Stimulated activated CD8-positive, alpha-beta memory T cell treated with anti-CD3 and anti-CD28 coated beads, Interleukin-2, amount 100 ng/mL, for 48 hours (primary cell): ENCODE measurements at places on chromosomes 16 and 17.

- no peak for DNase-seq
These were observed 36.6 kb downstream of the ANKRD11 start for GRCh38 chr16:89453501-89454321.

GRCh38 chr17:45129426-45129939 lies 2.8 kb downstream of the PLCD3 start:
- DNase-seq: no peak

GRCh38 chr17:5111402-5112204 lies at the start of gene ZNF232:
Gene ZNF232, minus strand, starts transcription at chr17:5111878. Its CDS starts 56 bp downstream, at chr17:5111822.
- DNase-seq: peak; percentile 93

DNA sequence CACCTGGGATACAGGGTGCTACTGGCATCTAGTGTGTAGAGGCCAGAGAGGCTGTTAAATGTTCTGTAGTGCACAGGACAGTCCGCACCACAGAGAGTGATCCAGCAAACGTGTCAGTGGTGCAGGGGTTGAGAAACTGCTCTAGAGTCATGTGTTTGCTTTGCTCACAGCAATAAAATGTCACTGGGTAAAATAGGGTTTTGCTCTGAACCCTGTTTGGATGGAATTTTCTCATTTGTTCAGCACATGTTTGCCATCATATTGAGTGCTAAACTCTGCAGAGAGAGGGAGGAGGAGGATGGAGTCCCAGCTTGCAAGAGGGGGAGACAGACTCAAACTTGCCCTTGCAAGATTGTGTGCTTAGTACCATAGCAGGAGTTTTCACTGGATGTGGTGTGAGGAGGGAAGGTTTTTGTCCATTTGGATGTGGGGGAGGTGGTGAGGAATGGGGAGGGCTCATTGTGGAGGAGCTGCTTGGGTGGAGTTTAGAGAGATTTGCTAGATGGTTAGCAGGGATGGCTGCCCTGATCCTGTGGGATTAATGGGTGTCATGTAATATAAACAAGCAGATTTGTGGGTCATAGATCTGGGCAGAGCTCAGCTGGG lies 11.8 kb downstream of the PLCG2 start:
- DNase-seq: no peak

DNA sequence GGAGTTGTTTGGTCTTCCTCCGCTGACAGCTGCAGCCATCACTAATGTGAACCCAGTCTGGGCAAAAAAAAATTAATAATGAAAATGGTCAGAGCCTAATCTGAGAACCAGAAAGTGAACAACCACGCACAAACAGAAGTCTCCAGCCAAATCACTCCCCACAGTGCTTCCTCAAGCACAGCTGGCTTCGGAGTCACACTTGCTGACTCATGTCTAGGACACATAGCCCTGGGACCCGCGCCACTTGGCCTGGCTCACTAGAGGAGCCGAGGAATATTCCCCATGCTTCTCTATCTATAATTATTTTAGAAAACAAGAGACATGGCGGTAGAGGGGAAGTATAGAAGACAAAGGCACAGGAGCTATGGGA lies 109.1 kb downstream of the ZFHX3 start:
- DNase-seq: no peak

DNA sequence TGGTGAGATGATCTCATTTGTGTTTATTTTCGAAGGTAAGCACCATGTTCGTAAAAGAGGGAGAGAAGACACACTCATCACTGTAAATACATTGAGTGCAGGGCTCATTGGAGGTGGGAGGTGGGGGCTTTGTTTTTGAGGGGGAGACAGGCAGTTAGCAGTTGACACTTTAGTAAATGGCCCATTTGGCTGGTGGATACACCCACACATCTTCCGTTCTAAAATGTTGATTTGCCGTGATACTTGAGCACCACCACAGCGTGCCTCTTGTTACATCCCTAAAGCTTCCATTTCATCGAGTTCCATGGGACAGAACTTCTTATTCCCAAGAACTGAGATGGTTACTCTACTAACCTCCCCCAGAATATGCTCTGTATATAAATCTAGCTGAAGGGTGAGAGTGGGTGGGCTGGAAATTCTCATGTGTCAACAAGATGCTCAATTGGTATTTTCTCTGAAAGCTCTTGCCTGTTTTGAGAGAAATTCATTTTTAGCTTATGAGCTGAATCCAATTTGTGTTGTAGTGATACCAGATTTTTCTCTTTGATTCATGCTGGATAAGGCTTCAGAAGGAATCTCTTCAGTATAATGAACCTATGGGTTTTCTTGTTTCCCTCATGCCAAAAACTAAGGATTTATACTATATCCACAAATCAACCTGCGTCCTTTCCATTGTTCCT lies 314.3 kb downstream of the RBFOX1 start:
- no peak for DNase-seq

DNA sequence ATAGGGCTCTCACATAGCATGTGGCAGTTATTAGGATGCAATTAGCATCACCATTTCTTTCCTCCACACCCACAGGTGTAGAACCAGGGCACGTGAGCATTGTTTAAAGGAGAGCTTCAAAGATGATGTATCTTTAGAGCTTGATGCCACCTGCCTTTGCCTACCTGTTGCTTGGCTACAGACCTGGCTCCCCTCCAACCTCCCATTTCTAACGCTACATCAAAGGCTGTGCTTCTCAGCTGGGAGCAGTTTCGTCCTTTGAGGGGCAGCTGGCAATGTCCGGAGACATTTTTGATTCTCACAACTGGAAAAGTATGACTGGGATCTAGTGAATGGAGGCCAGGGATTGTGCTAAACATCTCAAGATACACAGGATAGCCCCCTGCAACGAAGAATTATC lies 78.5 kb upstream of the CLEC3A start:
- no peak for DNase-seq

- DNase-seq: no peak
These were observed 6.1 kb downstream of the PECAM1 start for GRCh38 chr17:64384253-64385186.

GRCh38 chr16:57169327-57169726 lies 16.5 kb downstream of the PSME3IP1 start:
- DNase-seq: no peak

DNA sequence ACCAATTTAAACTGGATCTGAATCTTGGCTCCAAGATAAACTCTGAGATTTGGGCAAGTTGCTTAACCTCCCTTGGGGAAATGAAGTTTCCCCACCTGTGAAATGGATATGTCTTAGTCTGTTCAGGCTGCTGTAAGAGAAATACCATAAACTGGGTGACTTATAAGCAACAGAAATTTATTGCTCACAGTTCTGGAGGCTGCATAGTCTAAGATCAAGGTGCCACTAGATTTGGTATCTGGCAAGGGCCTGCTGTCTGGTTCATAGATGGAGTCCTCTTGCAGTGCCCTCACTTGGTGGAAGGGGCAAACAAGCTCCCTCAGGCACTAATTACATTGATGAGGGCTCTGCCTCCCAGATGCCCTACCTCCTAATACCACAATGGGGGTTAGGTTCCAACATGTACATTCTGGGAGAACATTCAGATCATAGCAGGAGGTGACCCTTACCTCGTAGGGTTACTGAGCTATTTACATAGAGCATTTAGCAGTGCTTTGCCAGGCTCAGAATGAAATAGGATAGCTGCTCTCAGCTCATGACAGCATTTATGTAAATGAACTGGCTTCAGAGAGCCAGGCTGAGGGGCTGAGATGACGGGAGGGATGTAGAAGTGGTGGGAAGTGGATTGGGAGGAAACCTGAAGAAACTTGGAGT lies 83.9 kb downstream of the SPECC1 start:
- DNase-seq: no peak

- no peak for DNase-seq
These were observed 5.1 kb downstream of the ZFPM1 start for GRCh38 chr16:88458039-88458772.

DNA sequence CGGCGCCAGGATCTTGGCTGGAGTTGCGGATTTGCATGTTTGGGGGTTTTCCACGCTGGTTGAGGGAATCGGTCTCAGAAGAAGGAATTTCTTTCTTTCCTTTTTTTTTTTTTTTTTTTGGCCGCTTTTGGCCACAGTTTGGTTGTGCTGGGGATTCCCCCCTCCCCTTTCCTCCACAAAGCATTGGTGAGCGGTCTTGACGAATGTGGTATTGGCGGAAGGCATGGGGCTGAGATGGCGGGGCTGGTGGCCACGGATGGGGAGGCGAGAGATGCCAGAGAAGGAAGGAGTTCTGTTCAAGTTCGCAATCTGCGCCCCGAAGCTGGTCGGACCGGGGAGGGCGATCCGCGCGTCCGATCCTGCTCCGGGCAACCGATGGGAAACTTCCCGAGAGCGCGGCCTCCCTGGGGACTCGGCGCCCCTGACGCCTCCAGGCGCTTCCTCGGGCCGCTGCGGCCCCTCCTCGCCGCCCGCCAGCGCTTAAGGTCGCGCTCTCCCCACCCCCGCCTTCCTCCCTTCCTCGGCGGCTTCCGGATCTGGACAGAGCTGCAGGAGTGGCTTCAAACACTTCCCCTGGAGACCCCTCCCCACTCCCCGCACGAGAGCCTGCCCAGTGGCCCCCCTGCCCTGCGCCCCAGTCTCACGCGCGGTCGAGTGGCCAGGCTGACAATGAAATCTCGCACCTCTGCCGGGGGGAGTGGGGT lies 43.2 kb downstream of the RAI1 start:
- DNase-seq: peak; percentile 22

DNA sequence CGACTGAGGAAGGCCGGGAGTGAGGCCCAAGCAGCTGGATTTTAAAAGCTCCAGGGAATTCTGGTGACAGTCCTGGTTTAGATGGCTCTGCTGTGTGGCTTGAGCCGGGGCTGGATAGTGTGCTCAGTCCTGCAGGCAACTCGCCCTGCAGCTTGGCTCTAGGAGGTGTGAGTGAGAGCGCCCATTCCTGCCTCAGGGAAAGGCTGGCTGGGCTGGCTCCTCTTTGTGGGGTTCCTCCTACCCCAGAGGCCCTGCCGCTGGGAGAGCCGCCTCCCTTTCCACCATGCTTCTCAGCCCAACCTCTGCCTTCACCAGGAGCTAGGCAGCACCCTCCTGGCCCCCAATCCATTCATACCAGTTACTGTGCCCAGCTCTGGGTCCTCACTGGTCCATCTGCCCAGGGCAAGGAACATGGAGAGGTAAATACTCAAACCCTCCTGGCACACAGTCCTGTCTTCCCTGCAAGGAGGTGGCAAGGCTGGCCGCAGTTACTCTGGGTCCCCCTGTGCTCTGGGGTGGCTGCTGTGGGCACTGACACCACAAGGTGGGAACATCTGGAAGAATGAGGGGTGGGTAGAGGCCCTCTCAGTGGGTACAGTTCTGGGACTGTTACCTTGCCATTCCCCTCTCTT lies 47.1 kb downstream of the VAC14 start:
- no peak for DNase-seq

DNA sequence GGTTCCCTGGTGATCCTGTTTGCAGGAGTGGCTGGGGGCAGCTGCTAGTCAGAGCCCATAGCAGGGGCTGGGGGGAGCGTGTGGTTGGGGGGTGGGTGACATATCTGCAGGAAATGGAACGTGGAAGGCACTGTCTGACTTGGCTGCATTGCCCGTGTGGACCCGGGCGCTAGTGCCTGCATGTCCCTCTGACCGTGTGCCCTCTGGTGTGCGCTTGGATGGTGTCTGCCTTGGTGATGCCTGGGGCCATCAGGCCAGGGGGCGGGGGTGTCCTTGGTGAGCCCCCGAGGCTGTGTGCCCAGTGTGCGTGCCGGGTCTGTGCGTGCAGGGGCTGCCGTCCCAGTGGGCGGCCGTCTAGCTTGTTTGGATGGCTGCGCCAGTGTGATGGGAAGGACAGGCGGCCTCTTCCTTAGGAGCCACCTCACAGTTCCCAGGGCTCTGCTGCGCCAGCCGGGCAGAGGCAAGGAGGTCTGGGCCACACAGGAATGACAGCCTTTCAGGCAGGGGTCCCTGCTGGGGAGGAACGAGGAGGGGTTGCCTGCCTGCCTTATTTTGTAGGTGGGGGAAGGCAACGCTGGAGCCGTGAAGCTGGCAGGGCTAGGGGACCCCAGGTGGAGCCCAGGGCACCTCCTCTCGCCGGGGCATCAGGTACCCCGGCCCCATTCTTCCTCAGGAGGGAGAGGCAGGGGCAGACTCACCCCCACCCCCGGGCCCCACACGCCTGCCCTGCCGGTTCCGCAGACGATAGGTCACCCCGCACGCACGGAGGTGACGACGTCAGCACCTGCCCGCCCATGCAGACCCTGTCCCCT lies 693 bp downstream of the NDRG4 start:
- no peak for DNase-seq

DNA sequence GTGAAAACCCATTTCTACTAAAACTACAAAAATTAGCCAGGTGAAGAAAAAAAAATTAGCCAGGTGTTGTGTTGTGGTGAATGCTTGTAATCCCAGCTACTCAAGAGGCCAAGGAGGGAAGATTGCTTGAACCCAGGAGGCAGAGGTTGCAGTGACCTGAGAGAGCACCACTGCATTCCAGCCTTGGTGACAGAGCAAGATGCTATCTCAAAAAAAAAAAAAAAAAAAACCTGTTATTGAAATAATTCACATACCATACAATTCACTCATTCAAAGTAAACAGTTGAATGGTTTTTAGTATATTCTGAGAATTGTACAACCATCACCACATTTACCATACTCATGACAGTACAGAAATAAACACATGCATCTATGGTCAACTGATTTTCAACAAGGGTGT lies 31.0 kb downstream of the ZNRF1 start:
- no peak for DNase-seq

DNA sequence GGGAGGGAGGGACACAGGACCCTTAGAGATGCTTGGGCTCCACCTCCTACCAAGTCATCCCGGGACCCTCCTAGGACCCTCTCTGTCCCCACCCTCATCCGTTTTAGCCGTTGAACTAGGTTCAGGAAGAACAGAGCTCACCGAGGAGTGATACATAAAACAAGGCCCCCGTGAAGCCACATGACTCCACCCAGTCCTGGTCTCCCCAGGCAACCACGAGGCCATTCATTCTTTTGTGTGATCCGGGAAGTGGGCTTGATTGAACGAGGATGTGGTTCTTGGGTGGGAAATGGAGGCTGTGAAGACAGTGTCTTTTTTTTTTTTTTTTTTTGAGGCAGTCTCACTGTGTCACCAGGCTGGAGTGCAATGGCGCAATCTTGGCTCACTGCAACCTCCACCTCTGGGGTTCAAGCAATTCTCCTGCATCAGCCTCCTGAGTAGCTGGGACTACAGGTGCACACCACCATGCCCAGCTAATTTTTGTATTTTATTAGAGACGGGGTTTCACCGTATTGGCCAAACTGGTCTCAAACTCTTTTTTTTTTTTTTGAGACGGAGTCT lies 14.8 kb downstream of the TRARG1 start:
- peak; percentile 27 for DNase-seq

- DNase-seq: no peak
These were observed 15.3 kb upstream of the TNS4 start for GRCh38 chr17:40516581-40517285.

- DNase-seq: no peak
These were observed 36.0 kb downstream of the ARHGAP23 start for GRCh38 chr17:38464251-38464722.

GRCh38 chr16:57667048-57667525 lies 1.0 kb upstream of the ADGRG3 start:
- no peak for DNase-seq

DNA sequence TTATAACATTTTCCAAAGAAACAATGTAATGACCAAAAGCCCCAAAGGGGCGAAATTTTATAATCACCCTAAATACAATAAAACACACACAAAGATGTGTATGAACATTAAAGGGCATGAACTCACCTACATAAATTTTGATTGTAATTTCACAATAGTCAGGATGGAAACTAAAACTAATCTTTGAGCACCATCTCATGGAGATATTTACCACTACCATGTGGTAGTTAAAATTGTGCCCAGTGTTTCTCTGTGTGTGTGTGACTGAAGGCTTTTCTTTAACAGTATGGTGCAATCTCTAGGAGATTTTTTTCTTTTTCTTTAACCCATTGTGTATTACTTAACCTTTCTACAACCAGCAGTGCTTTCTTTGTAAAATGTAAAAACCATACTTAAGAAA lies 19.7 kb upstream of the MEIOC start:
- no peak for DNase-seq
